ENCODE measurements at places on chromosomes 12 and 14. TPM values are rescaled to one million over a fixed set of nuclear protein-coding genes. Genes with fewer than 3 reads are reported as not detected.

DNA sequence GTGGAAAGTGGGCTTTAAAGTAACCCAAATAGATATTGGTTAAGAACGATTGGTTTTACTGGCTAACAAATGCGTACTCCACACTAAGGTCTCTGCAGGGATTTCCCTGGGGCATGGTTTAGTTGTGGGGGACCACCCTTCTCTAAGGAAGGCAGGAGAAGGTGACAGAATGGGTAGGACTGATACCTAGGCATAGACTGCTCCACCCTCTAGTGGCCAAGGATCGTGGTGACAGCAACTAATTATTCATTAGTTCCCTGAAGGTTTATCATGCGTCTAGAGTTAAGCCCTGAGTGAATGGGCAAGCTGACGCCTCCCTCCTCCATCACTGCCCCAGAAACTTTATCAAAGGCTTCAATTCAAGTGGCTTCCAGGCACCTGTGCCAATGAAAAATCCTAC, 9.1 kb downstream of the FAM181A start:
- no peaks in the 10 kb centered on the region for H3K27me3 ChIP-seq
- no peak for DNase-seq
- no peak overlapping the region for H3K4me3 ChIP-seq
- no peaks in the 10 kb centered on the region for H3K36me3 ChIP-seq
- no peaks in the 10 kb centered on the region for H3K4me1 ChIP-seq

GRCh38 chr12:80553316-80553715, 109.3 kb downstream of the PTPRQ start:
- H3K27me3 ChIP-seq: no peaks in the 10 kb centered on the region
- no peak overlapping the region for H3K27ac ChIP-seq
- no peaks in the 10 kb centered on the region for H3K36me3 ChIP-seq
- DNase-seq: no peak
- H3K4me3 ChIP-seq: no peak overlapping the region

- no peaks in the 10 kb centered on the region for H3K27me3 ChIP-seq
- H3K36me3 ChIP-seq: no peaks in the 10 kb centered on the region
- H3K4me1 ChIP-seq: peaks cover 1% of the 10 kb centered on the region
- peak overlapping the region; percentile 11 for H3K27ac ChIP-seq
- no peak for DNase-seq
- H3K4me3 ChIP-seq: no peak overlapping the region
Measured at GRCh38 chr14:75143761-75144527, 17.1 kb upstream of the NEK9 start.

DNA sequence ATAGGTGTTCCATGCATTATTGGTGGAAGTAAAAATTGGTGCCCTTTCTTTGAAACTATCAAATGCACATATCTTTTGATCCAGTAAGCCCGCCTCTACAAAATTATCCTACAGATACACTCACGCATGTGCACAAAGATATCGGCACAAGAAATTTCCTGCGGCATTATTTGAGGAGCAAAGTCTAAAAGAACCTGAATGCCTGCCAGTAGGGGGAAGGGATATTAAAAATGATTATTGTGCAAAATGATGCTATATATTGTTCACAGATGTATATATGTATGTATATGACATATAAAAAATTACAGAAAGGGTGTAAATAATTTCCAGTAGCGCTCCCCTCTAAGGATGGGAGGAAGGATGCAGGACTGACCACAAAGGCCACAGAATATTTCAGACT, 24.7 kb upstream of the ADIPOR2 start:
- H3K27me3 ChIP-seq: no peaks in the 10 kb centered on the region
- no peaks in the 10 kb centered on the region for H3K36me3 ChIP-seq
- H3K27ac ChIP-seq: peak overlapping the region; percentile 98
- no peak overlapping the region for H3K4me3 ChIP-seq
- peaks cover 6% of the 10 kb centered on the region for H3K4me1 ChIP-seq

DNA sequence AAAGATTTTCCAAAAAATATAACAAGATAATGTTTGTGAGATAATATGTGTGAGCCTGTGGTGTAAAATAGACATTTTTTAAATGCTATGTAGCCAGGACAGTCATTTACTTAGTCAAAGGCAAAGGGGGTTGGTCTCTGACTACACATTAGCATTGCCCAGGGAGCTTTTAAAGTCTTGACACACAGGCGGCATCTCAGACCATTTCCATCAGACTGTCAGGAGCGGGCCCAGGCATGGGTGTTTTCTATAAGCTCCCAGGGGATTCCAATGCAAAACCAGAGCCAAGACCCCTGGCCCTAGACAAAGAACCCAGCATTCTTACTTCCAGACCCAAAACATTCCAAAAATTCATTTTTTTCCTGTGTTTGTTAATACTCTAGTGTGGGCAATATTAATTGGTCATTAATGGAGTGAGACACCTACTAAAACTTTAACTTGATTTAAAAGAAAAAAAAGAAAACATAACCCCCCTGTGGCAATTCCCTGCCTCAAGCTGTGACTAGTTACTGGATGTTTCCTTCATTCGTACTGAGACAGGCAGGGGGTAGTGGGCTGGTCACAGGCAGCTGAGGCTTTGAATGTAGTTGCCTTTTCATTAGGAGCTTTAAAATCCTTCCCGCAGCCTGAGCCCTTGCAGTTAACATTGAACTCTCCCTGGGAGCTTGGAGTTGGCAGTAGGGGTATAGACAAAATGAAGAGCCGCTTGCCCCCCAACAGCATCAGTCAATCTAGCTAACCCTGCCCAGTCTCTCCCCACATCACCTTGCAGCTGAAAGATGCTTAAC, 103.7 kb downstream of the CMKLR1 start:
- H3K27ac ChIP-seq: no peak overlapping the region
- H3K27me3 ChIP-seq: peaks cover 2% of the 10 kb centered on the region
- no peaks in the 10 kb centered on the region for H3K4me1 ChIP-seq
- H3K36me3 ChIP-seq: no peaks in the 10 kb centered on the region
- no peak for DNase-seq
- H3K4me3 ChIP-seq: no peak overlapping the region

DNA sequence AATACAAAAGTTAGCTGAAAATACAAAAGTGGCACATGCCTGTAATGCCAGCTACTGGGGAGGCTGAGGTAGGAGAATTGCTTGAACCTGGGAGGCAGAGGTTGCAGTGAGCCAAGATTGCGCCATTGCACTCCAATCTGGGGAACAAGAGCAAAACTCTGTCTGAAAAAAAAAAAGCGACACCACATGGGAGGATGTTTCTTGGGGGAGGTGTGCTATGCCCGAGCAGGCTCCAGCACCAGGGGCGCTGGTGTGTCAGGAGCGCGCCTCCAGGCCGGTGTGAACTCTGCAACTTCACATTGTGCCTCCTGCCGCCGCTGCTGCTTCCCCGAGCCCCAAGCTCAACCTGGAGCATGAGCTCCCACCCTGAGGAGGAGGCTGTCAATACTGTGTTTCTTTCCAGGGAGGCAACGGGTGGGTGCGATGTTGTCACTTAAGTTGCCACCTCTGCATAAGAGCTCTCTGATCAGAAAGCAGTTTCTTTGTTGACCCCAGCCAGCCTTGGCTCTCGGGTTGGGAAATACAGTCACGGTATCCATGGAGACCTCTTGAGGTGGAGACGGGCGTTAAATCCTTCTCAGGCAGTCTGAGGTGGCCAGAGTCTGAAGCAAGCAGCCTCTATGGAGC, 18.9 kb downstream of the DEGS2 start:
- no peaks in the 10 kb centered on the region for H3K36me3 ChIP-seq
- H3K4me3 ChIP-seq: no peak overlapping the region
- H3K27ac ChIP-seq: no peak overlapping the region
- H3K27me3 ChIP-seq: no peaks in the 10 kb centered on the region
- peak; percentile 59 for DNase-seq

PDE3A gene
- total RNA-seq: 3.7 TPM

KRT85 gene
- total RNA-seq: not detected

DNA sequence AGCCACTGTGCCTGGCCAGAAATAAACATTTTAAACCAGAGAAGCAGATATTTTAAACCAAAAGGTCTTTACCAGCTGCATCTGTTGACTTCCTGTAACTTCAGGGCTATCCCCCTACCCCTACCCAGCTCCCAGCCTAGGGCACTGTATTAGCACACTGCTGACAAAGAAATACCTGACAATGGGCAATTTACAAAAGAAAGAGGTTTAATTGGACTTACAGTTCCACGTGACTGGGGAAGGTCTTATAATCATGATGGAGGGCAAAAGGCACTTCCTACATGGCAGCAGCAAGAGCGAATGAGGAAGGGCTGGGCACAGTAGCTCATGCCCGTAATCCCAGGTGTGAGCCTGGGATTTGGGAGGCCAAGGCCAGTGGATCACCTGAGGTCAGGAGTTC, 26.0 kb downstream of the GEMIN2 start:
- H3K27me3 ChIP-seq: no peaks in the 10 kb centered on the region
- H3K27ac ChIP-seq: no peak overlapping the region
- H3K4me1 ChIP-seq: no peaks in the 10 kb centered on the region
- peaks cover 4% of the 10 kb centered on the region for H3K36me3 ChIP-seq

C1S gene
- total RNA-seq: 2,029 TPM

EVL gene
- total RNA-seq: 11.3 TPM

Measured in liver (tissue), 10 donors.